ENCODE measurements at places on chromosomes 2 and 18. TPM values are rescaled to one million over a fixed set of nuclear protein-coding genes. Genes with fewer than 3 reads are reported as not detected.

The RESP18 gene
- not detected for total RNA-seq

- no peak for DNase-seq
Observed at GRCh38 chr2:8494589-8494988, 187.3 kb upstream of the ID2 start.

DNA sequence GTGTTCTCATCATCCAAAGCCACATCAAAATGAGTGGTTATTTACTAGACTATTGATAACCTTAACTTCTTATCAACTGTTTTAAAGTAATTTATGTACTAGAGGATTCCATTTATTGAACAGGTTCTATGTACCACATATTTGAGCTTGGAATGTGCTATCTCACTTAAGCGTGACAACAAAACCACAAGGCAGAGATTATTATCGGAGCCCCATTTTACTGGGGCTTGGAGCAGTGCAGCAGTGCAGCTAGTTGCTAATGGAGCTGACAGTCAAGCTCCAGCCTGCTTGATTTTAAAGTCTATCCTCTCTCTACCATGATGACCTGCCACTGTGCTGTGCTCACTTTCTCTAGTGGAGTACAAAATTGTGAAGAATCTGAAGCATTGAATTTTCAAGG lies 24.6 kb downstream of the GCG start:
- no peak for DNase-seq

- no peak for DNase-seq
Observed at GRCh38 chr2:55334728-55335127, 65.7 kb upstream of the MTIF2 start.

DNA sequence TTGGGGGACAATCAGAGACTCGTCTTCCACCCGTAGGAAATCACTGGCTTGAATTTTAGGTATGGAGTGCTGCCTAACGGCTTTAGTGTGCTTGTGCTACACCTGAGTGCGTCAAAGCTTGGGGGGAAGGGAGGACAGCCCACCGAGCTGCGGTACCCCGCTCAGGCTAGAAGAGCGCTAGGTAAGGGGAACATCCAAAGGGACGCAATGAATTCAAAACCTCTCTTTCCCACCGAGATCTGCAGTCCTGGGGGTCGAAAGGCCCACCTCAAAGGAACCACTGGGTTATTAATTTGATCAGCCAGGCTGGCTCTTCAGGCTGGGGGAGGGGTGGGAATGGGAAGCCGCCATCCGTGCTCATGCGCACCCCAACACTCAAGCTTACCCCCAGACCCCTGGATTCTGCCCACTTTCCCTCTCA lies 2.7 kb downstream of the EPHA4 start:
- no peak for DNase-seq

DNA sequence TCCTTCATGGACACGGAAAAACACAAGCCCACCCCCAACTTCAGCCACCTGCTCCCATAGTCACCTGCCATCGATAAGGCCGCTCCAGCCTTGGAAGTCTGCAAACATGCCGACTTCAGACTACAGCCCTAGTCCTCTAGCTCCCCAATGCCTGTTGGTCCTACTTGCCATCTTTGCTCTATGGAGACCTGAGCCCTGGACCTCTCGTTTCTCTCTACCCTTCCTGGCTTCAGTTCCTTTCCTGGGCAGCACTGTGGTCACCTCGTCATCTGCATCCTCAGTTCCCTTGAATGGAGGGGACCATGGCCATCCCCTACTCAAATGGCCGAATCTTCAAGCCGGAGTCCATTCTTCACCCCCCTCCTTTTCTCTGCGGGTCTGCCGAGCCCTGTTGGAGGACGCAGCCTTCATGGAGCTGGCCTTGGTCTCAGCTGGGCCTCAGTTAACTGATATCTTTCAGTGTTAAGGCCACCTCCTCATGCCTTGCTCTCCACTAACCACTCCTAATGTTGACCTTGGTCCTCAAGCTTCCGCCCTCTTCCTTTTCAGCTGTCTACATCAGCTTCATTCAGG lies 47.7 kb upstream of the GBX2 start:
- no peak for DNase-seq

The ANKRD30B gene
- not detected for total RNA-seq

DNA sequence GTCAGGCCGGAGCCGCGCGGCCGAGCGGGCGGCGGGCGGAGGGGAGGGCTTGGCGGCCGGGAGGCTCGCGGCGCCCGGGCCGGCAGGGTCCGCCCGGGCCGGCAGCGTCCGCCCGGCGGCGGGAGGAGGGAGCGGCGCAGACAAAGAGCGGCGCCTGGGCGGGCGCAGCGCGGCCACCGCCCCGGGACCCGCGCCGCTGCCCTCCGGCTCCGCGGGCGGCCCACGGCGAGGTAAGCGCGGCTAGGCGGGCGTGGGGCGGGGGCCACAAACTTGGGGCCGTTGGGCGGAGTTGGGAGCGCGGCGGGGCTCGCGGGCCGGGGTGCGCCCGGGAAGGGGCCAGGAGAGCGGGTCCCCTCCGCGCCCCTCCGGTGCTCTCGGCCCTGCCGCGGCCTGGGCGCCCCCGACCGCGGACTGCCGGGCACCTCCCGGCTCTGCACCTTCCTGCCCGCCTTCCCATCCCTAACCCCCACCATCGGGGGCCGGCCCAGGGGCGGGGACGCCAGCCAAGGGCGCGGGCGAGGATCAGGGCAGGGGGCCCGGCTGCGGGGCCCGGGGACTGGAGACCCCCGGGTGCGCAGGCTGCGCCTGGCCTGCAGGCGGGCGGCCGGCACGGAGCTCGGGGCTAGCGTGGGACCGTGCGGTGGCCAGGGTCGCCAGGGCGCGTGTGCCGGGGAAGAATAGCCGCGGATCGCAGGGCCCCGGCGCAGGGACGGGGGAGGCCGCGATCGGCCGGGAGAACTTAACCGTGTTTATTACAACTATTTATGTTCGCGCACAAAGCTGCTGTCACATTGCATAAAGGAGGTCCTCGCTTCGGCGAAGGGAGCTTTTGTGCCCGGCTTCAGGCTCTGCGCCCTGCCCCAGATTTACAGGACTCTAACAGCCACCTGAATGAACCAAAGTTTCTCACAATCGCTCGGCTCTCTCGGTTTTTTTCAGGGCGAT lies at the start of gene NCK2:
Gene NCK2 (plus strand): TSS at position 4 of the 945 bp plus-strand sequence. CDS start 110,152 bp downstream, outside the sequence.
- peak; percentile 30 for DNase-seq

The ACVR1C gene
- total RNA-seq = 1.6 TPM

- DNase-seq = peak; percentile 94
Observed at GRCh38 chr2:118013221-118013723, 598 bp downstream of the CCDC93 start.

- no peak for DNase-seq
Observed at GRCh38 chr2:198135481-198135934, 331.1 kb downstream of the PLCL1 start.

DNA sequence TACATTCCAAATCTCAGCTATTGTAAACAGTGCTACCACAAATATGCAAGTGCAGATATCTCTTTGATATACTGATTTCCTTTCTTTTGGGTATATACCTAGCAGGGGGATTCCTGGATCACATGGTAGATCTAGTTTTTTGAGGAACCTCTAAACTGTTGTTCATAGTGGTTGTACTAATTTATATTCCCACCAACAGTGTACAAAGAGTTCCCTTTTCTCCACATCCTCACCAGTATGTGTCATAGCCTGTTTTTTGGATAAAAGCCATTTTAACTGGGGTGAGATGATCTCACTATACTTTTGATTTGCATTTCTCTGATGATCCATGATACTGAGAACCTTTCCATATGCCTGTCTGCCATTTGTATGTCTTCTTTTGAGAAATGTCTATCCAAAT lies 6.3 kb upstream of the CCNT2 start:
- DNase-seq = no peak

The ST8SIA5 gene
- 0.23 TPM for total RNA-seq

The C1QL2 gene
- not detected for total RNA-seq

DNA sequence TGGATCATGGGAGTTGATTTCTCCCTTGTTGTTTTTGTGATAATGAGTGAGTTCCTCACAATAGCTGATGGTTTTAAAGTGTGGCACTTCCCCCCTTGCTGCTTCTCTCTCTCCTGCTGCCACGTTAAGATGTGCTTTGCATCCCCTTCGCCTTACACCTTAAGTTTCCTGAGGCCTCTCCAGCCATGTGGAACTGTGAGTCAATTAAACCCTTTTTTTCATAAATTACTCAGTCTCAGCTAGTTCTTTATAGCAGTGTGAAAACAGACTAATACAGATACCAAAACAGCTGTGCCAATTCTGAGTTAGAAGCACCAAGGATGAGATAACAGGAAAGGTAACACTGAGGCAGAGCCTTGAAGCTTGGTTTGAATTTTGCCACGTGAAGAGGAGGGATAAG lies 44.7 kb downstream of the ITSN2 start:
- DNase-seq = no peak

DNA sequence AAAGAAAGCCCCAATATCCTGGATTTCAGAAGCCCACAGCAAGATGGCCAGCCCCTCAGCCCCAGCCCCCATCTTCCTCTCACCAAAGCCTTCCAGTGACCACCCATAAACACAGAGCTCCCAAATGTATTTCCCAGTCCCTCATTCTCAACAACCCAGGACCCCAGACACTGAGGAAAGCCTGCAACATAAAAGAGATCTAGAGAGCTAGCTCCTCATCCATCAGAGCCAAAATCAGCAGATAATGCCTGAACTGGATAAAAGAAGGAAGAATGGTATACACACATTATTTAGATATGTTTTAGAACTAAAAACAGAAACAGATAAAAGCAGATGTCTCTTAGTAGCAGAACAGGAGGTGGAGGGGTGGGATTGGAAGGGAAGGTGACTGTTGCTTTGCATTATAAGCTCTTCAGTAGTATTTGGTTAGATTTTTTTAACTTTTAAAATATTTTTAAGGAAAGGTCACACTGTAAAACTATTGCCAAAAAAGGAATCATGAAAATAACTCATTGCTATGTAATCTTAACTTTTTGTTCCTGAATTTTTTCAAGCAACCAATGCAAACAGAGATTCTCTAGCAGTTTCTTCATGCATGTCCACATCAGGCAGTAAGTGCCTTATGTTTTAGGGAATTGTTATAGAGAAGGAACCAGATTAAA lies 144.2 kb upstream of the PKDCC start:
- DNase-seq = no peak

- DNase-seq = no peak
Observed at GRCh38 chr2:59884166-59884565, 669.3 kb downstream of the BCL11A start.

The CHRND gene
- total RNA-seq = not detected

The ACKR3 gene
- total RNA-seq = 9.9 TPM

- DNase-seq = no peak
Observed at GRCh38 chr2:8414946-8415879, 266.6 kb upstream of the ID2 start.

- no peak for DNase-seq
Observed at GRCh38 chr2:237280229-237280628, 133.7 kb downstream of the COL6A3 start.

DNA sequence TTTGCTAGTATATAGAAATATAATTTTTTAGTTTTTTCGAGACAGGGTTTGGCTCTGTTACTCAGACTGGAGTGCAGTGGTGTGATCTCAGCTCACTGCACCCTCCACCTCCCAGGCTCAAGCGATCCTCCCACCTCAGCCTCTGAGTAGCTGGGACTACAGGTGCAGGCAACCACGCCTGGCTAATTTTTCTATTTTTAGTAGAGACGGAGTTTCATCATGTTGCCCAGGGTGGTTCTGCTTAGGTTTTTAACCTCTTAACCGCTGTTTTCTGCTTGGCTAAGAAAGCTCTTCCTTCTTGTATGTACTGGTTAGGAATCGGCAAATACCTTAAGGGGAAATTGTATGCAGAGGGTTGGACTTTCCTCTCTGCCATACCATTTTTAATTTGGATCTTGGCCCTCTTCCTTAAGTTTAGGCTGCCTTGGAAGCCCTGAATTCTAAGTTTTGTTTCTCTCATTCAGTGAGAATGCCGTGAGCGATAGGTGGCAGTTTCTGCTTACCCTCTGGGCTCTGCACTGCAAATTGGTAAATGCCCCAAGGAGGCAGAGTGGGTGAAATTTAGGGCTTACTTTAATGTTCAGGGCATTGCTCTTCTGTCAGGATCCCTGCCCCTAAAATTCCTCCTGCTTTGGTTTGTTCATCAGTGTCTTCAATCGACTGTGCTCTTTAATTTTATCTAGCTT lies 32.3 kb downstream of the EML6 start:
- DNase-seq = no peak

GRCh38 chr2:176178757-176179295 lies 9.6 kb upstream of the HOXD1 start:
- no peak for DNase-seq

The CRACDL gene
- total RNA-seq = 14.1 TPM

Measured in left lung (tissue), 14 donors.